ENCODE measurements at places on chromosomes 6 and 20.

- DNase-seq, result no peak
These were observed 48.6 kb downstream of the FKBP5 start for GRCh38 chr6:35640017-35640664.

DNA sequence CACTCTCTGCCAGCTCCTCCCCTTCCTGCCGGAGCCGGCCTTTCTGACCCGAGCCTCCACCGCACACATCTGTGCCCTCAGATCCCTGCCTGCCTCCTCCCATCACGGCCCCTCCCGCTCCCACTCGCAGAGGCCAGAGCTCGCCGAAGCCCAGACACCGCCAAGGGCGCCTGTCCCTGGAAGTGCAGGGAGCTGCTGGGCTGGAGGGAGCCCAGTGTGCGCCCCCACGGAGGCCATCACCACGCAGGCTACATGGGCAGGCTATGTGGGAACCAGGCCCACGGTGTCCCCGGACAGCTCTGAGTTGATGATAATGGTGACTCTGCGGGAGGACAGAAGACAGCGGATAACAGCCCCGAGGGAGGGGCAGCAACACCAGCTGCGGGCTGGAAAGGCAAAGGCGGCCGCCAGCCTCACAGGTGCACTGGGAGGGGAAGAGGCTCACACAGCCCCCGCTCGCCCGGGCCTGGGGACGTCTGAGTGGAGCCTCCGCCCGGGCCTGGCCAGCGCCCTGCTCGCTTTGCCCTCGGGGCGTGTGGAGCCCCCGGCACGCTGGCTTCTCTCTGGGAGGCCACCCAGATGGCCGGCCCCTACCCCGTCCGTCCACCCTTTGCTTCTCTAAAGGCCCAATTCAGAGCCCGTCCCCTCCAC, 154.9 kb downstream of the DLL1 start:
- no peak for DNase-seq

DNA sequence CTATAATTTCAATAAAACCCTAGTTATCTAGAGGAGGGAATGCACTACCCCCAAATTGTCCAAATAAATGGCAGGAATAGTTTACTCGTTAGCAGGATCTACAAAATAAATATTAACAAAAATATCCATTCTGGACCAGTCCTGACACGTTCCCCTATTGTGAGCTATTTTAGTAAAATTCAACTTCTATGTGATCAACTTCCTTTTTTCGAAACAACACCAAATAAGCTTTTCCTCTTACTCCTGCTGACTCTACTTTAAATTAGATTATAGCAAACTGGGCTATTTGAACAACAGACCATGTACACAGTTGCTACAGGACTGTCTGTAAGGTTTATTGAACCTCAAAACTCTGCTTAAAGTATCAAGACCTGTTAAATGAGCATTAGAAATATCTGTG, 154.3 kb downstream of the IPCEF1 start:
- no peak for DNase-seq

- no peak for DNase-seq
These were observed 9.4 kb downstream of the ADTRP start for GRCh38 chr6:11769244-11769643.

GRCh38 chr6:40498148-40498547, 89.0 kb downstream of the LRFN2 start:
- no peak for DNase-seq

GRCh38 chr6:90610301-90610750, 23.5 kb upstream of the MAP3K7 start:
- peak; percentile 55 for DNase-seq

DNA sequence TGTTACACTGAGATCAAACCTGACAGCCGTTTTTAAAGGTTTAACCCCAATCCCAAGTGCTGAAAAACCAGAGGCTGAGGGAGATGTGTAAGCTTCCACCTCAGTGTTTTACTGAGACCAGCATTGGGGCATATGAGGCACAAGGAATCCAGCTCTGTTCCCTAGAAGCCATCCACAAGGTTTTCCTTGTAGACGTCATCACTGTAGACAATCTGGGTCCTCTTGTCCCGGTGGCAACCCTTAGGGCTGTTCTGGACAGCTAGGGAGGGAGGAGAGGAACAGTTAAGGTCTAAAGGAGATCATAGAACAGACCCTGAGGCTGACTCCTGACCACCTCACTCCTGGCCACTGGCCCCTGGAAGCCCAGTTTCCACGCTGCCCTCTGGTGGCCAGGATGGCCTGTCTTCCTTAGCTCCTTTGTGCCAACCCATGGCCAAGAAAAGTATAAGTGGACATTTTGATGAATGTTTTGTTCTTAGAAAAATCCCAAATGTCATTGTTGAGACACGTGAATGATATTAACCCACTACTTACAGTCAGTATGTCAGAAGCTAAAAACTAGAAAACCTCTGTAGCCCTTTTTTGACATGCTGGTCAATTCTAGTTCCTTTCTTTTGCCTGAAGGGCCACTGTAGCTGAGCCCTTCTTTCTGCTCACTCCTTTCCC, 6.4 kb downstream of the CFB start:
- peak; percentile 68 for DNase-seq

- no peak for DNase-seq
These were observed 199.8 kb downstream of the NFATC2 start for GRCh38 chr20:51342510-51343236.

- DNase-seq, result no peak
These were observed 3.6 kb upstream of the NHLRC1 start for GRCh38 chr6:18126121-18126520.

GRCh38 chr20:44092551-44093248, 94.3 kb downstream of the JPH2 start:
- no peak for DNase-seq

GRCh38 chr20:19631410-19631809, 126.6 kb upstream of the RIN2 start:
- DNase-seq, result no peak

DNA sequence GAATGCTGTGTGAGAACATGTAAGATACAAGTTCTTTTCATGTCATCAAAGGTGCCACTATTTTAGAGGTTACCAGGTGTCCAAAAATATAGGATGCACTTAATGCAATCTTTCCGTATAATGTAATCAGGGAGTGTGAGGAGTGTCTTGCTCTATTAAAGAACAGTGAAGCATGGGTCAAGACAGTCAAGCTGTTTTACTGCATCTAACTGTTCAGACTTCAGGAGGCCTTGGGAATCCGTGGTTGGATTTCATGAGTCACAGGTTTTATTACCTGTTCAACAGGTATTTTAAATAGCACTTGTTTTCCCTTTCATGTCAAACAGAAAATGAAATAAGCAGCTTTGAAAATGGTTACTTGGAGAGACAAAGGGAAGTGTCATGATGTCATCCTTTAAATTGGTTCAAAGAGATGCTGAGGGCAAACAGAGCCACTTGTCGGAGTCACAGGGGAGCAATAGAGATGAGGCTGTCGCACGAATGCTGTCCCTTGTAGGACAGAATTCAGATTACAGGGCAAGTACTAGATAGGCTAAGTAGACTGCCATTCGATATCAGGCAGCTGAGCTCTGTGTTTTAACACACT, 621.5 kb downstream of the QKI start:
- DNase-seq, result no peak

DNA sequence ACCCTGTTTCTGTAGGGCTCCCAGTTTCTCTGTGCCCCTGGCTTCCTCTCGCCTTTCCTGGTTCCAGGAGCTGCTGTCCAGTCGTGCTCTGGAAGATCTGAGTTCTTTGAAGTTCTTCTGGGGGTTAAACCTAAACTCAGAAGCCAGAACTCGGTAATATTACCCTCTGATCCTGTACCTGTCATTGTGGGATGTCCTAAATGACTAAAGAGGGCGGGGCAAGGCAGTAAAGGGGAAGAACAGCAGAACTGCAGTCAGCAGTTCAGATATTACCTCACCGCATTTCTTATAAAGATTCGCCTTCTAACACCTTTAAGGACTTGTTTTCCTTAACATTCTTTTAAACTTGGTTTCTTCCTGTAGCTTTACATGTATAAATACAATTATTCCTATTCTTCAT, 63.9 kb downstream of the FAM120B start:
- DNase-seq, result no peak

GRCh38 chr20:57503035-57503658, 21.8 kb downstream of the CTCFL start:
- no peak for DNase-seq

DNA sequence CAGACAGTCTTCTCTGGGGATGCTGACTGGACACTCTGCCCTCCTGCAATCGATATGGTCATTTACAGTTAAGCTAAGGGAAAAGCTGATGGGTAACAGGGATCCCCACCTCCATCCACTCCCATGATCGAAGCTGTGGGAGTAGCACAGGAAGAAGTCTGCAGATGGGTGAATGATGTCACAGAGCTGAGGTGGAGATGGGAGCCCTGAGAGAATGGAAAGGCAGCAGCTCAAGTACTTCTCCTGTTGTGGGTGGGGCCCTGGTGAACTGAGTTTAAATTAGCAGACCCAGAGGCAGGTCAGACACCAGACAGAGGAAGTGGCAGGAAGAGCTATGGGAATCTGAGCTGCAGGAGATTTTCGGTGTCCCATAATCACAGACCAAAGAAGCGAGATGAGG, 29.0 kb downstream of the HDGFL1 start:
- no peak for DNase-seq

GRCh38 chr6:46016063-46016608, 476 bp upstream of the CLIC5 start:
- no peak for DNase-seq

GRCh38 chr6:33878562-33878961, 74.8 kb upstream of the MLN start:
- DNase-seq, result no peak

- DNase-seq, result no peak
These were observed 113.5 kb downstream of the CD83 start for GRCh38 chr6:14231071-14231483.

GRCh38 chr6:38671885-38672467, 31.0 kb downstream of the GLO1 start:
- DNase-seq, result no peak

All from activated CD8-positive, alpha-beta memory T cell treated with anti-CD3 and anti-CD28 coated beads, Interleukin-2, amount 50 U/mL, for 48 hours (primary cell).